Tibial nerve (tissue), 4 donors: ENCODE measurements at places on chromosomes 1 and 21. TPM values are rescaled to one million over a fixed set of nuclear protein-coding genes. Genes with fewer than 3 reads are reported as not detected.

SPATA21 gene
- total RNA-seq, result not detected

ADAMTS4 gene
- total RNA-seq, result 54.9 TPM

ABCB10 gene
- total RNA-seq, result 27.1 TPM

- DNase-seq, result no peak
These were observed 6.3 kb upstream of the SRRM1 start for GRCh38 chr1:24636661-24637357.

DNA sequence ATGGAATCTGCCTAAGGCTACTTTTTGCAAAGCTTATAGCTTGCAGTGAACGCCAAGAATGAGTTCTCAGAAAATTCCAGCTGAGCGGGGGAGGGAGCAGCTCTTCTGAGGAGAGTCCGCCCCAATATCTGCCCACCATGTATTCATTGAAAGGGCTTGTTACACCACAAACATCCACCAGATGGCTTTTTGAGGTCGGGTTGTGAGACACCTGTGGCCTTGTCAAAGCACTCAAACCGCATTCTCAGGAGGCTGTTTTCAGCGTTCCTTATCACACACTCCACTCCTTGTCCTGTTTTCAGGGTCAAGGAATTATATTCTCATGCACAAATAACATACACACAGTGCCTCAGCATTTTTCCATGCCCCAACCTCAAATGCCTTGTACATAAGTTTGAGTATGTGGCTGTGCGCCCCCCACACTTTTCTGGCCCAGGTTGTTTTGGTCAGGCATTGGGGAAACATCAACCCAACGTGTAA lies 3.9 kb upstream of the C4BPB start:
- no peak for DNase-seq

CLCA4 gene
- total RNA-seq, result not detected

DNA sequence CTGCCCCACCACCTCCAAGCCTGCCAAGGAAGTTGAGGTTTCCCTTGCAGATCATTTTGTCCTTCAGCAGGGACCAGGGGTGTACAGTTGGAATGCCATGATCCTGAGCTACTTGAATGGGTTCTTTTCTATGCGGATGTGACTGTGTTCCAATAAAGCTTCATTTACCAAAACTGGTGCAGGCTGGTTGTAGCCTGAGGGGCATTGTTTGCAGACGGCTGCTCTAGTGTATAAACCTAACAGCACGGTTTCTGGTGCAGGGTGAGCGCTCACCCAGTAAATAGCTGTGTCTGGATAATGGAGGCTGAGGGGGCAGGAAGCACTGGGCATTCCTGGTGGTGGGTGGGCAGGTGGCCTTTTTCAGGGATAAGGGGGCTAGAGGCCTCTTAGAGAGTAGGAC lies 72.7 kb upstream of the ACTL8 start:
- no peak for DNase-seq

NUP210L gene
- total RNA-seq, result 0.30 TPM

DNA sequence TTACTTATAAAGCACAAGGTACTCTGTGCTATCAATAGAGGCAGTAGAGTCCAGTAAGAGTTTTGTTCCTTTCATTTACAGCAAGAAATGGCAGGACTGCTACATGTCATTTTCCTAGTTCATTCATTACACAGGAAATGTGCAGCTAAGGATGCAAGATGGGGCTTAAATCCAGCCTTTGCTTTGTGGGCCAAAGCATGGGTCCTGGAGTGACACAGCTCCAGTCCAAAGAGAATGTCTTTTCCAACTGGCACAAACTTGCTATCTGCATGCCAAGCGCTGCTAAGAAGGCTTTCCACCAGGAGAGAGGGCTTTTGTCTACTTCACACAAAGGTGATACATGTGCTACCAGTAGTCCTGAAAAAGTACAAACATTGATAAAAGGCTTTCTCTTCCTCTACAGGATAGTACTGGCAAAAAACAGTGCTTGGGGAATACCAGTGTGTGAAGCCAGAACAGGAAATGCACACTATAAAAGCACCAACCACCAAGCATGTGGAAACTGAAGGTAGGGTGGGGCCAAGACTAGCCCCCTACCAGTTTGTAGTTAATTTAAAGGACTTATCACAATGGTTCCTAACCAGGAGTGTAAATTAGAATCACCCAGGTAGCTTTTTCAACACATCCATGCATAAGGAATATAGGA lies 68.7 kb downstream of the ARID4B start:
- no peak for DNase-seq

HIVEP3 gene
- total RNA-seq, result 4.2 TPM

GRCh38 chr1:226610671-226611070 lies 62.1 kb downstream of the STUM start:
- DNase-seq, result no peak

GRCh38 chr1:44747878-44748277 lies 8.2 kb downstream of the KIF2C start:
- DNase-seq, result no peak

GRCh38 chr1:219427403-219427802 lies 185.5 kb downstream of the ZC3H11B start:
- no peak for DNase-seq

DPM3 gene
- 110 TPM for total RNA-seq

DNA sequence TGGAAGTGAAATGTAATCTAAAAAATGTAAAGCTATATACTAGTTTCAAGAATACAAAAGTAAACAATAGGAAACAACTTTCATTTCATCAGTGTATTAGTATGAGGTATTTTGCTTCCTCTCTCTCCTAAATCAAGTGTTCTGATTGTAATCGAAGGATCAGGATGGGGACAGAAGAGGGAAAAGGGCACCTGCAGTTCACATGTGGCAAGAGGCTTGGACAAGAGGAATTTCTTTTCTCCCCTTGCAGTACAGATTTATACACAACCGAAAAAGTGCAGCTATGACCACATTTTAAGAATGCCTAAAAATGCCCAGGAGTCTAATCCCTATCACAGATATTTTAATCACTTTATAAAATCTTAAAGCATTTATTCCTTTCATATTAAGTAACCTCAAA lies 63.7 kb downstream of the NRIP1 start:
- no peak for DNase-seq

DNA sequence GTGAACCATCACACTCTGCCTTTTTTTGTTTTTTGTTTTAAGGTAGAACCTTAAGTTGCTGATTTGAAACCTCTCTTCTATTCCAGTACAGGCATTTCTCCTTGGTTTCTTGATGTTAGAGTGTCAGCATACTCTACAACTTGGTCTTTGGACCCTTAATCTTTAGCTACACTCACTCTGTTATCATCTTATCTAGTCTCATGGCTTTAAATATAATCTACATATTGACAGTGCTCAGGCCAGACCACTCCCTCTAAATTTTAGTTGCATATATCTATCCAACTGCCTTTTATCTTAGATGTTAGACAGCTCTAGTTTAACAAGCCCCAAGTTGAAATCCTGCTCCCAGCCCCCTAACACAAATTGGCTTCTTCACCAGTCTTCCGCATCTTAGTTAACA lies 22.1 kb downstream of the NME7 start:
- DNase-seq, result no peak

- DNase-seq, result no peak
These were observed 51.1 kb upstream of the IL12RB2 start for GRCh38 chr1:67256291-67257172.

- no peak for DNase-seq
These were observed 37.9 kb downstream of the EPHA2 start for GRCh38 chr1:16117936-16118335.

DNA sequence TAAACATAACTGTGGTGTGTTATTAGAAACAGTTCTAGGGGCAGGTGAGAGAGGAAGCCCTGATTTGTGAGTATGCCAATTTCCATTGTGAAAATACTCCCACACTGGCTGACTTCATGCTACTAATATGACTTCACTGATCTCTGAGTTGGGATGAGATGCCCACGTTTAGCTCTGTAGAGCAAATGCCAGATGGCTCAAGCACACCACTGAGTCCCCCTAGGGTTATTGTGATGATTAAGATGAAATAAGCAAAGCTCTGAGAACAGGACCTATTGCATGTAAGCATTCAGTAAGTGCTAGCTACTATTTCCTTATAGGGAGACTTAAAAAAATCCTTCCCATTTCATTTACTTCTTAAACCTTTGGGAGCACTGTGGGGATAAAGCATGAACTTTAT lies 117.6 kb downstream of the CENPF start:
- no peak for DNase-seq

TUT4 gene
- total RNA-seq, result 78.1 TPM

DRAXIN gene
- total RNA-seq, result 1.2 TPM

- DNase-seq, result no peak
These were observed 1.9 kb upstream of the ETV3 start for GRCh38 chr1:157140063-157140588.

SELENBP1 gene
- total RNA-seq, result 141 TPM

- no peak for DNase-seq
These were observed 83.9 kb upstream of the BMP8A start for GRCh38 chr1:39407510-39407895.

GRCh38 chr21:28337315-28337714 lies 655.4 kb downstream of the LTN1 start:
- DNase-seq, result no peak

AADACL4 gene
- total RNA-seq, result not detected

KRTAP12-2 gene
- total RNA-seq, result not detected

- DNase-seq, result no peak
These were observed 22.1 kb upstream of the CLSTN1 start for GRCh38 chr1:9845914-9846313.

- DNase-seq, result no peak
These were observed 112.1 kb downstream of the TLR5 start for GRCh38 chr1:223030871-223031400.

- DNase-seq, result no peak
These were observed 35.3 kb downstream of the CLCA4 start for GRCh38 chr1:86582161-86582560.

DNA sequence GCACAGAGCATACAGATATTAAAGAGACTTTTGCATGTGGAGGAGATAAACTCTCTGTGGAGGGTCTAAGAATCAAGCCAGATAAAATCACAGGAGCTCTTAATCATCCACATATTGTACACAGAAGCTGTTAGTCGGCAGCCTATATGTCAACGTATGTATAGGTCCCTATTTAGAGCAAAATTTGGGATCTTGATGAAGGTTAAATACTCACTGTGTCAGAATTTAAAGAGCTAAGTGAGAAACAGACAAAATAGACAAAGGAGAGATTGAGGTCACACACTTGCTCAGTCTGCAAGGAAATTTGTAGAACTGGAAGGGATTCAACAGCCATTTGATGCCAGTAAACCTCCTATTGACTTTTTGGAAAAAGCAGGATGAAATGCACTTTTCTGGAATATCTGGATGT lies 4.1 kb upstream of the IRF2BP2 start:
- DNase-seq, result no peak

- no peak for DNase-seq
These were observed 5.1 kb downstream of the TIAM1 start for GRCh38 chr21:31338908-31339368.

CHIA gene
- total RNA-seq, result not detected

- DNase-seq, result peak; percentile 85
These were observed 51.8 kb downstream of the EDN2 start for GRCh38 chr1:41432481-41433280.
